Endothelial cell of coronary artery (primary cell): ENCODE measurements at places on chromosomes 1 and 21. TPM values are rescaled to one million over a fixed set of nuclear protein-coding genes. Genes with fewer than 3 reads are reported as not detected.

The S100B gene
- total RNA-seq = not detected in 2 replicates

The RPS8 gene
- total RNA-seq = 2,039 and 2,279 TPM in 2 replicates

The TMEM61 gene
- total RNA-seq = not detected in 2 replicates

The SLC30A10 gene
- not detected in 2 replicates for total RNA-seq

The LDLRAD2 gene
- total RNA-seq = under 0.01 TPM in 1 of 2 replicates, not detected in the other

The GJC2 gene
- 1.2 and 3.9 TPM in 2 replicates for total RNA-seq

The NPR1 gene
- total RNA-seq = 4.7 and 12.0 TPM in 2 replicates

The RXFP4 gene
- total RNA-seq = not detected in 2 replicates

The CD244 gene
- 0.09 TPM in 1 of 2 replicates, not detected in the other for total RNA-seq

The FAM131C gene
- total RNA-seq = 0.09 TPM in 2 replicates

The DNASE2B gene
- total RNA-seq = not detected in 2 replicates

The ELAVL4 gene
- not detected in 2 replicates for total RNA-seq

The PTAFR gene
- 0.09 and 0.18 TPM in 2 replicates for total RNA-seq

The SYT6 gene
- not detected in 2 replicates for total RNA-seq

The MRTO4 gene
- 26.5 and 40.7 TPM in 2 replicates for total RNA-seq

The BACE2 gene
- total RNA-seq = 95.5 and 137 TPM in 2 replicates

The CD1D gene
- total RNA-seq = 0.09 TPM in 1 of 2 replicates, not detected in the other

The FCRL5 gene
- not detected in 2 replicates for total RNA-seq

The PERM1 gene
- 0.09 TPM in 1 of 2 replicates, not detected in the other for total RNA-seq

The KANK4 gene
- not detected in 2 replicates for total RNA-seq

The LIX1L gene
- total RNA-seq = 18.5 and 18.7 TPM in 2 replicates

The DPT gene
- total RNA-seq = not detected in 2 replicates

The CLCA4 gene
- not detected in 2 replicates for total RNA-seq

The CD48 gene
- not detected in 2 replicates for total RNA-seq

The HES3 gene
- total RNA-seq = not detected in 2 replicates

The BARHL2 gene
- not detected in 2 replicates for total RNA-seq

The ANKRD65 gene
- total RNA-seq = under 0.01 and 0.09 TPM in 2 replicates

The NUF2 gene
- 8.1 and 18.3 TPM in 2 replicates for total RNA-seq

The CR1L gene
- total RNA-seq = not detected in 2 replicates

The FOXD2 gene
- under 0.01 and 0.09 TPM in 2 replicates for total RNA-seq

The SPRR2E gene
- not detected in 2 replicates for total RNA-seq

The FAM177B gene
- total RNA-seq = not detected in 2 replicates

The OR2L3 gene
- not detected in 2 replicates for total RNA-seq

The MROH7 gene
- under 0.01 and 0.28 TPM in 2 replicates for total RNA-seq

The LCE6A gene
- not detected in 2 replicates for total RNA-seq

The PTGER3 gene
- total RNA-seq = under 0.01 TPM in 2 replicates

The CD2 gene
- total RNA-seq = not detected in 2 replicates

The LRRC53 gene
- not detected in 2 replicates for total RNA-seq

The SPRR4 gene
- not detected in 2 replicates for total RNA-seq

The OR2AK2 gene
- not detected in 2 replicates for total RNA-seq

The GRHL3 gene
- total RNA-seq = not detected in 2 replicates

The CFAP74 gene
- not detected in 2 replicates for total RNA-seq
